ENCODE measurements at places on chromosomes 7 and 10.

GRCh38 chr7:18902892-18903291, 214.5 kb downstream of the TWIST1 start:
- no peak for DNase-seq

- no peak for DNase-seq
Observed at GRCh38 chr10:76408646-76409045, 977.2 kb downstream of the LRMDA start.

GRCh38 chr7:82755705-82756551, 312.4 kb upstream of the CACNA2D1 start:
- no peak for DNase-seq

DNA sequence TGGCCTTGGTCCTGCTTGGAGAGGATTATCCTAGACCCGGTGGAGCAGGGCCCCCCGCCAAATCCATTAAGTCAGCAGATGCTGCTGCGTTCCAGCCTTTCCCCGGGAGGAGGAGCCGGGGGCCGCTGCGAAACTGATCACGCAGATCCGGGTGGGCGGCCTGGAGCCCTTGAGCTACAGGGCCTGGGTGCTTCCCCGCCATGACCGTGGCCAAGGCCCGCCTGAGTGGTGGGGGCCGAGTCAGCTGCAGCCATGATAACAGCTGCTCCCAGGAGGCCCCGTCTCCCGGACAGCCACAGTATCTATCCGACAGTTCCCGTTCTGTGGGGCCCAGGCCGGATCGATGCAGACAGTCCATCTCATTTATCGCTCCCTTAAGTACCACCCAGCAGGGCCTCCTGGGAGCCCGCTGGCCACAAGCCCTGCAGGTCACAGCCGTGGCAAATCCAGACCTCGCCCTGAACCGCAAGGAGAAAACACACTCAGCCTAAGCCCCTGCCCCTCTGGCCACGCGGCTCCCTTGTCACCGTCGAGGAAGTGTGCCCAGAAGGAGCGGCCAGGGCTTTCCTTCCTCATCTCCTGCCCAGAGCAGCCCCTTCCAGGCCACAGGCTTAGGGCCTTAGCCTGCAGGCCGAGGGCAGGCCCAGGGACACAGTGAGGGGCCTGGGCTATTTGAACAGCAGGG, 34.4 kb upstream of the SLC29A4 start:
- no peak for DNase-seq

DNA sequence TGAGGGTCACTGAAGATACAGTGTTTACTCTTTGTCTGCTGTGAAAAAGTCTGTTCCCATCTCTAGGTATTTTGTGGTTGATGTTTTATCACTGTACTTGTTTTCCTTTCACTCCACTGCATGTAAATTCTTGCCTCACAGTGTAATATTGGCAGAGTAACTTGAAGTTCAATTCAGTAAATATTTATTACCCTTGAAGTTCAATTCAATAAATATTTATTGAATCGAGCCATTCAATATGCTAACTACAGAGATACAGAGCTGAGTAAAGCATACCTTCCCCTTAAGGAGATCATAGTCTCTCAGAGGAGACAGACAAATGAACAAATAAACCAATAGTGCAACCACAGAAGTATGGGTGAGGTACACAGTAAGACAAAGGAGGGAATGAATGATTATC, 9.2 kb downstream of the NUDT13 start:
- DNase-seq = no peak

GRCh38 chr10:32073128-32073527, 16.9 kb upstream of the KIF5B start:
- no peak for DNase-seq

- DNase-seq = no peak
Observed at GRCh38 chr10:97169911-97170693, 15.7 kb downstream of the SLIT1 start.

DNA sequence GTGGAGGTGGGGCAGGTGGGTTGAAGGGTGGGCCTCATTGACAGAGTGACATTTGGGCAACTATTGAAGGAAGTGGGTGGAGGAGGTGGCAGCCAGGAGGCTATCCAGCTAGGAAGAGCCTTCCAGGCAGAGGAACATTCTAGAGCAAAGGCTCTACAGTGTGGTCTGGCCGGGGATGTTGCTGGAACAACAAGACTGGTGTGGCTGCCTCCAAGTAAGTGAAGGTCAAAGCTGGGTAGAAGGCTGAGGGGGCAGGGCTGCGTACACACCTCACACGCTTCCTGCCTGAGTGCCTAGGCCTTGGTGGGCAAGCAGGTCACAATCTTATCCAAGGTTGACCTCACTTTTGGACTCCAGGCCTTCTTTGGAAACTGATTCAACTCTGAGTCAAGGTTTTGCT, 6.6 kb downstream of the CPA1 start:
- DNase-seq = no peak

- DNase-seq = no peak
Observed at GRCh38 chr7:126203185-126203584, 1049.6 kb downstream of the GRM8 start.

DNA sequence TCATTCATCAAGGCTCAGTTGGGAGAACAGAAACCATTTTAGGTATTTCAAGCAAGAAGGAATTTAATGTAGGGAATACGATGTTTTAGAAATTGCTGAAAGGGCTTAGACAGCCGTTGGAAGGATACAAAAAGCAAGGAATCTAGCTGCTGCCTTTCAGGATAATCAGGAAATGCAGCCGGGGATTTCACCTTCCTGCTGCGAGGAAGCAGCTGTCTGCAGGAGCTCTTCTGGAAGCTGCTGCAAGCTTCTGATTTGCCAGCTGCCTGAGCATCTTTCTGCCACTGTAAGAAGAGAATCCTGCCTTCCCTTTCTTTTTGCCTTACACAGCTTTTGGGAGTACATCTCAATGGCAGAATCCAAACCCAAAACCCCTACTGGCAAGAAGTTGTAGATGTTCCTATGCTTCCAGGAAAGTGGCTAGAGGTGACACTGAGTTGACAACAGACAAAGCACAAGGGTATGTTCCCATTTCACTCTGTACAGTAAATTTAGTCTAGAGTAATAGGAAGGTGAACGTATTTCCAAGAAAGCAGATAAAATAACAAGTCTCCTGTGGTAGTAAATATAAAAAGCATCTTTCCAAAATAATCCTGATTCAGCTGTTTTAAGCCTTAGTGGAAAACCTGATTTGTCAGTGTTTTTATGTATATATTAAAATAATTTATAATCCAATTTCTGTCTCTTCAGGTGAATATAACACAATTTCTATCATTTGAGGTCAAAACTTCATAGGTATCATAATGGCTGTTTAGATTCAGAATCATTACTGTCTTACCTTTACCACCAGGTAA, 148.4 kb upstream of the LRGUK start:
- no peak for DNase-seq

DNA sequence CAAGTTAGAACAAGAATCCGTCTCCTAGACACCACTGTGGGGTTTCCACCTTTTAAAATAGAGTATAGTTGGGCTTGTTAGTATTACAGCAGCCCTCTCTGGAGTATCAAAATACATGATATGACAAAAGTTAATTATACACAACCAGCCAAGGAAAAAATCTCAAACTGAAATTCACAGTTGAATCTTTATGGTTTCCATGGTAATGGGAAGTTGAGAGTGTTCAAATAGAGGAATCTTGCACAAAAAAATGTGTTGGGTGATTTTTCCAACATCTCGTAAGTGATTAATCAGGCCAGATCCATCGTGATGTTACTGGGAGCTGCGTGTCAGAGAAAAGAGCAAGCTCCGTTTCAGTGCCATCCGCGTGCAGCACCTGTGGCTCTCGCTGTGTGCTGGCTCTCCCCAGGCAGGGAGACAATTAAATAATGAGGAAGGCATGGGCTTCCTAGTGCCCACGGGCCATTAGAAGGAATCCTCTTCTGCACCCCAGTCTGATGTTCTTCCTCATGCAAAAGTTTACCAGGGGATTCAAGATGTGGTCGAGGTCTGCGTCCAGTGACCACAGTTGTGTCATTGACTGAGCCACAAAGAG, 41.1 kb upstream of the ADARB2 start:
- no peak for DNase-seq

GRCh38 chr10:30562787-30563186, 66.8 kb downstream of the LYZL2 start:
- DNase-seq = no peak

GRCh38 chr7:127322351-127322750, 69.6 kb upstream of the GRM8 start:
- peak; percentile 10 for DNase-seq

GRCh38 chr10:91339729-91340128, 70.4 kb upstream of the HECTD2 start:
- no peak for DNase-seq

- peak; percentile 62 for DNase-seq
Observed at GRCh38 chr10:110504111-110504735, 6.5 kb downstream of the DUSP5 start.

DNA sequence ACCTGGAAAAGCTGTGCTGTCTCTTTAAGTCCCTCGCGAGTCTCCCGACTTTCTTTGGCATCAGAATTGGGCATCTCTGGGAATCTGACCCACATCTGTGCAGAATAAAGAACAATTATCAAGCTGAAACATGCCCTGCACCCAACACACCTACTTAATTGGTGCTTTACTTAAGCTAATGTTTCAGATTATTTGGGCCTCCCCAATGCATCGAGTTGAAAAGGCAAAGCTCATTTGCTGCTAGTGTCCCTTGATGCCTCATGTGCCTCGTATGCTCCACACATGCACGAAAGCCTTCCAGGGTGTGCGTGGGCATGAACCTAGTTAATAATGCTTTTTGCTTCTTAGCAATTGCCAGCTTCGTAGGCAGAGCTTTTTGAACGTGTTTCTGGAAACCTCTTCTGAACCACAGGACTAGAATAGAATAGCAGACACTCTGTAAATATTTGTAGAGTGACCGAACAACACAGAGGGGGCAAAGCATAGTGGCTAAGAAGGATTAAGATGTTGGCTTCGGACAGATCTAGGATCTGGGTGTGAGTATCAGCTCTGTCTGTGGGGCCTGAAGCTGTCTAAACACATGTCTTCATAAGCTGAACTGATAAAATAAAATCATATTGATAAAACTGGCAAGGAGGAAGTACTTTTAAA, 26.7 kb upstream of the FGFR2 start:
- DNase-seq = no peak

- no peak for DNase-seq
Observed at GRCh38 chr10:23512355-23513058, 73.6 kb downstream of the OTUD1 start.

DNA sequence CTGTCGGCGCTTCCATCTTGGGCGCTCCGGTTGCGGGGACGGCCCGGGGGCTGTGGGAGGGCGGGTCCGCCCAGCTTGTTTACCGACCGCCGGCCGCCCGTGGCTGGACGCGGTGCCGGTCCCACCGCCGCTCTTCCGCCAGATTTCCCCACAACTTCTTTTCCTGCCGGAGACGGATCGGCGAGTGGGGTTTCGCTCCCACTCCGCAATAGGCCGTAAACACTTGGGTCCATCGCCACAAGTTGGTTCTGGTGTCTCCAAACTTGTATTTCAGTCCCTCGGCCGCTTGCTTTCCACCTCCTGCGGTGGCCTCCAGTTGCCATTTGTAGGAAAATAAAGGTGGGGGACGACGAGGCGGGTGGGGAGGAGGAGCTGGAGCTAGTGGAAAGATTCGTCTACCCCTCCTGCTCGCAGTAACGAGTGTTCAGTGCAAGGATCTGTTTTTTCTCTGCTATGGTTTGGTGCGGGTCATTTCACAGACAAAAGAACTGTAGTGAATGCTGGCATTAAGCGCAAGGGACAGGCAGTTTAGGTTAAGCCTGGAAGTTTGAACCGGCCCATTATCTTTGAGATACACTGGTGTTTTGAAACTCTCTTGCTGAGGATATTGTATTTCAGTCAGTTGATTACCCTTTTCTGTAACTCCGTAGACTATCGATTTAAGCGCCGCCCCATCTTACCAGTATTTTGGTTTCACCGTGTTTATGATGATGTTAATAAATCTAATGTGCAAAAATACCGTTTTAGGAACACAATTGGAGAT, 24.3 kb upstream of the ZRANB1 start:
- peak; percentile 6 for DNase-seq

DNA sequence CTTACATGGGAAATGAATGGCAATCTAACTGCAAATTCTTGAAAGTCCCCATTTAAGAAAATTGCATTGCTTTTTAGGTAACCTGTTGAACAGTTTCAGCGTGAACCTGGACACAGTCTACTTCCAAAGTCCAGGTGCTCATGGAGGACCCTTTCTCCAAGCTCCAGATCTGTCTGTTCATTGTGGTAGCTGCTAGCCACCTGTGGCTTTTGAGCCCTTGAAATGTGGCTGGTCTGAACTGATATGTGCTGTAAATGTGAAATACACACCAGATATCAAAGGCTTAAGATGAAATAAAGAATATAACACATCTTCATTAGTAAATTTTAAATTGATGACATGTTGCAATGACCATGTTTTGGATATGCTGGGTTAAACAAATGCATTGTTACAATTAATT, 4.2 kb downstream of the CACNB2 start:
- no peak for DNase-seq

DNA sequence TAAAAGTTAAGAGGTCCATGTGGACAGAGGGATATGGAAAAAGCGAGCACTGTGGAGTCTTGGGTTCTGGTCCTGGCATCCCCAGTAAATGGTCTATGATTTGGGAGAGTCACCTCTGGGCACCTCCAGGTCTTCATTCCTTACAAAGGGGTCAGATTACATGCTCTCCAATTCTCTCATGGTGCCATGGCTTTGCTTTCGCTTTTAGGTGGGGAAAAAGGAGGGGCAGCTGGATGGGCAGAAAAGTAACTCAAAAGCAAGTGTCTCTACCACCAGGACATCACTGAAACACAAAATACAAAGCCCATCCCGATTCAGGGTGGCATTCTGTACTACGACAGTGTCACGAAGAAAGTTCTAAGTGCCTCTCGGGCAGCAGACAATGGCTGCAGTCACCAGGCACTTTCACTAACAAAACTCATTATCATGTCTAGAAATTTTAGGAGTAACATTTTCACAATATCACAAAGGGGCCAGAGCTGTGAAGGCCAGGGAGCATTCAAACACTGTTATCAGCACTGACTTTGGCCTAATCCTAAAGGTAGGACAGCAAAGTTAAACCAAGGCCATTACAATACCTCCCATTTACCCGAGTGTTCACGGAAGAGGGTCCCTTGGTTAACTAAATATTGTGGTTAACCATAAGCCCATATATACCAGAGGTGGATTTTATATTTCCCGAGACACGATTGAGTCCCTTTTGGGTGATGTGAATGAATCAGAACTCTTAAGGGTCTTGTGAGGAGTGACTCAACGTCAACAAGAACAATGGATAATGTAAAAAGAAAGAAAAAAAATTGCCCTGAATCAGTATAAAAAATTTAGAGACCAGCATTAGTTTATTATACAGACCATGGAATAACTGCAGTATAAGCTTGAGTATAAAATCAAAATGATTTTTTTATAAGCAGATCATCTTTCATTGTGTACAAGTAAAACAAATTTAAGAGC, 2.5 kb downstream of the PSAP start:
- DNase-seq = no peak

- DNase-seq = peak; percentile 78
Observed at GRCh38 chr10:43574001-43574892, at the start of gene ZNF239. TSS of gene ZNF239 (minus strand) at chr10:43574616. CDS start at chr10:43558079, 16,537 bp downstream.

GRCh38 chr10:98170249-98171117, 36.0 kb downstream of the R3HCC1L start:
- DNase-seq = peak; percentile 1

GRCh38 chr10:75450075-75450445, 18.6 kb downstream of the LRMDA start:
- no peak for DNase-seq

- no peak for DNase-seq
Observed at GRCh38 chr10:91559750-91560149, 73.1 kb downstream of the PPP1R3C start.

GRCh38 chr10:7471720-7472367, 61.0 kb upstream of the SFMBT2 start:
- no peak for DNase-seq

Measured in T-cell (primary cell).